ENCODE measurements at places on chromosomes 12 and 14.

- no peak for DNase-seq
Observed at GRCh38 chr14:100436745-100437406, 113.7 kb downstream of the SLC25A47 start.

DNA sequence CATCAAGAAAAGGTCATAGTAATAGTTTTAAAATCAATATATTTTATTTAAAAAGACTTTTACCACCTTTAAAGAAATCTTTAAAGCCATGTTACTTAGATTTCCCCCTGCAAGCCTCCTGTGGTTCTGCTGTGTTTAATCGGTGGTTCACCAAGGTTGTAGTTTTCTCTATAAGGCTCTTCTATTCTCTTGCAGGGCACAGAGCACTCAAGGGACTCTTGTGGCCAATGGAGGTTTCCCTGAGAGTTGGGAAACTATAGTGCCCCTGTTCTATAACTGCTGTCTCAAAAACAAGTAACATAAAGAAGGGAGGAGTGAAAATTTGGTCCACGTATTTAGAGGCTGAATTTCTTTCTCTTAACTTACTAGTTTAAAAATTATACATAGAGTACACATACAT lies 25.0 kb downstream of the DACT1 start:
- no peak for DNase-seq

DNA sequence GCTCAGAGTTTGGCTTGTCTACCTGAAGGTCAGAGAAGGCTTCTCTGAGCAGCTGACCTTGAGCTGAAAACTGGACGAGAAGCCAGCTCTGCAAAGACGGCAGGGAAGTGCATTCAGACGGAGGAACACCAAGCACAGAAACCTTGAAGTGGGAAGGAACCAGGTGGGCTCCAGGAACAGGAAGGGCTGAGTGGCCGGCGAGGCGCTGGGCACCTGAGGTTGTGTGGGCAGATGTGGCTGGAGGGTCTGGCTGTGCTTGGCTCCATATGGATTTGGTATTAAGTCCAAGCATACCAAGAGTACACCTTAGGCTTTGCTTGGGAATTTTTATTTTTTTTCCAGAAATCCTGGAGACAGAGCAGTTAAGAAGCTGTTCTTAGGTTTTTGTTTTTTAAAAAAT lies 130.6 kb downstream of the SCARB1 start:
- no peak for DNase-seq

- no peak for DNase-seq
Observed at GRCh38 chr12:25245491-25245890, 5.2 kb downstream of the KRAS start.

DNA sequence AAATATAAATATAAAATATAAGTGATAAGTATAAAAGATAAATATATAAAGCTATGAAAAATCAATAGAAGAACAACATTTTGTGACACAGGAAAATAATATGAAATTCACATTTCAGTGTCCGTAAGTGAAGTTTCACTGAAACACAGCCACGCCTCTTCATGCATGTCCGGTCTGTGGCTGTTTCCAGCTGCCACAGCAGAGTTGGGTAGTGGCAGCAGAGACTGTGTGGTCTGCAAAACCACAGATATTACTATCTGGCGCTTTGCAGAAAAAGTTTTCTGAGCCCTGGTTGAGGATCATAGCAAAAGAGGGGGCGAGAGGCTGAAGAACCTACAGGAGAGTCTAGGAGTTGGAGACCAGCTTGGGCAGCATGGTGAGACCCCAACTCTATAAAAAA lies 780 bp downstream of the SERPINA4 start:
- DNase-seq, result no peak

- DNase-seq, result no peak
Observed at GRCh38 chr12:127620735-127621355, 646.1 kb upstream of the TMEM132C start.

DNA sequence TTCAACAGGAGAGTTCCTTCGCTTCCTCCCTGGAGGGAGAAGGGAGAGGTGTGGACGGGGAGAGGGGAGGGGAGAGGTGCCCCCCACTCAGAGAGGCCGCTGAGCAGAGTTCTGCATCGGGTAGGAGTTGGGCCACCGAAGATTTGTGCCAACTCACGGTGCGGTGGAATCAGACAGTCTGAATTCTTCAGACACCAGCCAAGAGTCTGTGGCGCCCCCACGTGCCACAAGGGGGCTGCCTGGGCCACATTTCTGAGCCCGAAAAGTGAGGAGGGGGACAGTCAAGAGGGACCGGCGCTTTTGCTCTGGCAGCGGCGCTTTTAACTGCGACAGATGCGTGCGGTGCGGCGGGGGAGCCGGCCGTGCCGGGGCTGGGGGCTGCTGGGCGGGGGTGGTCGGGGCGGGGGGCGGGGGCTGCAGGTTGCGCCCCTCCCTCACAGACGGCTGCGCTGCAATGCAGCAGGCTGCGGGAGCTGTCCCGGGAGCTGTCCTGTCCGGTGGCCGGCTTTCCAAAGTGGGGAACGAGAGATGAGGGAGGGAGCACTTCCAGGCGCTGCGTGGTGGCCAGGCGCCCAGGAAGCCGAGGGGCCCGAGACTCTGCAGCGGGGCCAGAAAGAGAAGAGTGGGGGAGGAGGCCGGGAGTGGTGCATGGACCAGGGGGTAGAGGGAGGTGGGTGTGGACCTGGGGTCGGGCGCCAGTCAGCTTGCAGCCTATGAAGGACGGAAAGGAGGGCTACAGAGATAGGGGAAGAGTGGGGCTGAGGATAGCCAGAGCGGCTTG lies 975 bp upstream of the RTL1 start:
- DNase-seq, result peak; percentile 88

DNA sequence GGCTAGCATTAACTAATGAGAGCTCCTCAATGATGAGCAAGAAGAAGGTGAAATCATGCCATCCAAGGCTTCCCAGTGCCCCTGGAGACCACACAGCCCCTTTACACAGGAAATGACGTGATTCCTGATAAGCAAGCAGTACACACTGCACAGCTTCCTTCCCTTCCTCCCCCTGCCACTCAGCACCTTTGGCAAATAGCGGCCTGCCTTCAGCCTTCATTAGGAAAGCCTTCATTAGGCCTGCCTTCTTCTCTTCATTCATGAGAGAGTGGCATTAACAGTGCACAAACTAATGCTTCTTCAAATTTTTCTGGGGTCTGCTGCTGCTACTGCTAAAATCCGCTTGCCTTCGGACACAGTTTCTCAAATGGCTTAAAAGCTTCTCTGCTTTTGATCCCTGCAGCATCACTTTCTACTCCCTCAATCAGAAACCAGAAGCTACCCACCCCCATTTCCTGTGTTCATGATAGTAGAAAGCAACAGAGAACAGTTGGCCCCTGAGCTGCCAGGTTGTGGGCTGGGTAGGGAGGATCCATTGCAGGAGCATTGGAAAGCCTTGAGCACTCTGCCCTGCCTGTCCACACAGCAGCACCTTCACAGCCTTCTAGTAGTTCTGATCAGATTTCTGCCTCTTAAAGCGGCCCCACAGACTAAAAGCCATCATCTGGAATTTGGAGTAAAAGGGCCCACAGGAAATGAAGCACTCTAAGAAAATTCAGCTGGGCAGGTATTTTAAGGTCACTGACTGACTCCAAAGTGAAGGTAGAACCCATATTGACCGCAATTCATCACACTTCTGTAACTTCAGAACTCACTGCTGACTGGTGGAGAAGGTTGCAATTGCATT lies 103.8 kb upstream of the ETV6 start:
- DNase-seq, result peak; percentile 30

- DNase-seq, result no peak
Observed at GRCh38 chr12:90423965-90424364, 531.0 kb downstream of the CCER1 start.

DNA sequence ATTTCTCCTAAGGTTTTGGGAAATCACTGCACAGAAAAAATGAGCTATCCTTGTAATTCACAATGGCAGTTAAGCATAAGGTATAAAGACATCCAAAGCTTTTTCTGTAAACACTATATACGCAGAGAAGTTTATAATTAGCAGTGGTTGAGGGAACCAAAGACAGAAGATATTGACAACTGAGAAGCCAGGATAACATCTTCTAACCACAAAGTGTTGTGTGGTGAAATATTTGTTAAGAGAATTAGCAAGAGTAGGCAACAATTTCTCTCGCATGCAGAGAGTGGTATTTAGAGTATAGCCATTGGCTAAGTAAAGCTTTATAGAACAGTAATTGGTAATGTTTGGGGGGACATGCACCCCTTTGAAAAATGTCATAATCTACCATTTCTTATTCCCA lies 123.7 kb upstream of the USP15 start:
- no peak for DNase-seq

DNA sequence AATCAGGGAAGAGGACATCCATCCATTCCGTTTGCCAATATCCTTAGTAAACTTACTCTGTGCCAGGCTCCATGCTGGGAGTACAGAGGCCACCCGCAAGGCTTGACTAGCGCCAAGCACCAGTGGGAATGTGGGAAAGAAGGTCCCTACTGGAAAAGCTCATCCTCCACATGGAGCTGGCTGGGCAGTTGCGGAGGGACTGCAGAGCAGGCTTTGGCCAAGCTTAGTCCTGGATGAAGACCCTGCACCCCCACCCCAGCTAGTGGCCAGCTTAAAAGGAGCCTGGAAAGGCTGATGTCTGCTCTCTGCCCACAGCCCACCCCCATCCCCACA lies 22.4 kb upstream of the EIF2B2 start:
- DNase-seq, result no peak

GRCh38 chr12:112841906-112842305 lies 50.4 kb downstream of the RPH3A start:
- no peak for DNase-seq

DNA sequence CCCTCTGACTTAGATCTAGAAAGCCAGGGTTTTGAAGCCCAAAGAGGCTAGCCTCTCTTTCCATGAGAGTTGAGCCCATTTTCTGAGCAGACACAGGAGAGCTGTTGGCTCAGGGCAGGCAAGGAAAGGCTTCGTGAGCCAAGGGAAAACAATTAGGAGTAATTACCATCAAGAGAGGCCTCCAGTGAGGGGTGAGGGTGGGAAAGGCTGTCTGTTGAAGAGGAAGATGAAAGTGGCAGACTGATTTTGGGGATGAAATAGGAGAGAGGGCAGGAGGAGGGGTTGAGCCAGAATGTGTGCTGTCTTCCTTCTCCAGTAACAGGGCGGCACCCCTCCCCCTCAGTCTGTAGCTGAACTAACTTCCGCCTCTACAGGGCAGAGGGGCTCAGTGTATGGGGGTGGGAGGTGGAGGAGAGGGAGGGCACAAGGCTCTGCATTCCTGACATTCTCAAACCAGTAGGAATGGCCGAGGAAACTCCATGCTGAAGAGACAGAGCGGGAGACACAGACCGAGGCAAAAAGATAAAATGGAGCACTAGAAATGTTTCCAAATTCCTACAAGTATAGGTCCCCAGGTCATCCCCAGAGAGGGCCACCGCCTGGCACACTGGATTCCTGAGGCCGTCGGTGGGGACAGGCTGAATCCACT lies 33.1 kb upstream of the COL2A1 start:
- peak; percentile 98 for DNase-seq

DNA sequence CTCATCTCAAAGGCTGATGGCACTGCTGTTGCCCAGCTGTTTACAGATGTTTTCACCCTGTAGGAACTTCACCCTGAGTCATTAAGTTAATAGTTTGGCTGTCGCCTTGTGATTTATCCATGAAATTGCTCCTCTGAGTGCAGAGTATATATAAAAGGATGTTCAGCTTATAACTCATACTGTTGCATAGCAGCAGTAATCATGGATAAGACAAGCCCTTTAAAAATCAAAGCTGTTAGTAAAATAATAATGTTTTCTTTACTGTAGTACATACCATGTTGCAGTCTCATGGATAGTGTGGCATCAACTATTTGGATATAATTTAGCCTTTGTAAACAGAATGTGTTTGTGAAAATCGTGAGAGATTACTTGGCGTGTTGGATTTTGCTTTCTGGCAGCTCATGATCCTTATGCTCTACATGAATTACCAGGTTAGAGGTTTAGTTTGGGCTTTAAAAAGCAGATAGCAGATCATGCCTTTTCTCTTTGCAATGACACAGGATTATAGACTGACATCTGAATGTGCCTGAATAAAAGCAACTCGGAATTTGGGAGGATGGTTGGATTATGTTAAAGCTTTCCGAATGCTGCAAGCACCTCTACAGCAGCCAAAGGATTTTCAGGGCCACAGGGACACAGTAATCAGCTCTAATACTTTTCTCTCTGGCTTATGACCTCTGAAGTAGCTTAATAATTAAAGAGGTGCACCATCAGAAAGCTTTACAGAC lies 279.7 kb upstream of the ATP2B1 start:
- DNase-seq, result no peak

DNA sequence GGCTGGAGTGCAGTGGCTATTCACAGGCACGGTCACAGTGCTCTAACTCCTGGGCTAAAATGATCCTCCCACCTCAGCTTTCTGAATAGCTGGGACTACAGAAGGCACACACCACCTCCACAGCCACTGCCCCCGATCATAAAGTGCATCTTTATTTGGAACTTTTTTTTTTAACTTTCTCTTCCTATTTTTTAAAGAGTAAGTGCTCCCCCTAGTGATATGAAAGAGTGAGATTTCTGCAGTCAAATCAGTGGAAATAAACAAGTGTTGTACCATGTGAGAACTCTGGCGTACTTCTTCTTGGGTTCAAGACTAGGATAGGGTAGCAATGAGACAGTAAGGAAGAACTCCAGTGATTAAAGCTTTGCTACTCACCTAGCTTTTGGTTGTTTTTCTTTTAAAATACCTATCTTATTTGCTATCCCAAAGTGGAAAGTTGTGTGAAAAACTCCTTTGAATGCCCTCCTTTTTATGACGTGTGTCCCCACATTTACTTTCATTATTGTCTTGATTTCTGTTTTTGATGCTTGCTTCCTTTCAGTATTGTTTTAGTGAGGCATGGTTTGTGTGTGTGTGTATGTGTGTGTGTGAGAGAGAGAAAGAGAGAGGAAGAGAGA lies 6.6 kb downstream of the PPP4R4 start:
- peak; percentile 71 for DNase-seq

DNA sequence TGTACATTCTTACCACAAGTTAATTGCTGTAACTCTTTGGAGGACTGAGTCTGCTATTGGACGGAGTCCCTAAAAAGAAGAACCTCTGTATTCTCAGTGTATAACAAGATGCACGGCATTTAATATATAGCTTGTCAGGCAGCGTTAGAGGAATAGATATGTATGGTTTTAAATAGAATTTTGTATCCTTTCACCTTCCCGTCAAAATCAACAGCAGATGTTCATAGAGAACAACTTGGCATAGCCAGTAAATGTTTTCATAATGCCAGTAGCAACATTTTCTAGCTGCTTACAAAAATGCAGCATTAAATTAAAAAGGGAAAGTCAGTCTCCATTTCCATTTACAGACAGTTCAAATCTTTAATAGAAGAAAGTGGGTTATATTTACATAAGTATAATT lies 6.8 kb downstream of the SCYL2 start:
- DNase-seq, result no peak
